ENCODE measurements at places on chromosomes 4 and X.

DNA sequence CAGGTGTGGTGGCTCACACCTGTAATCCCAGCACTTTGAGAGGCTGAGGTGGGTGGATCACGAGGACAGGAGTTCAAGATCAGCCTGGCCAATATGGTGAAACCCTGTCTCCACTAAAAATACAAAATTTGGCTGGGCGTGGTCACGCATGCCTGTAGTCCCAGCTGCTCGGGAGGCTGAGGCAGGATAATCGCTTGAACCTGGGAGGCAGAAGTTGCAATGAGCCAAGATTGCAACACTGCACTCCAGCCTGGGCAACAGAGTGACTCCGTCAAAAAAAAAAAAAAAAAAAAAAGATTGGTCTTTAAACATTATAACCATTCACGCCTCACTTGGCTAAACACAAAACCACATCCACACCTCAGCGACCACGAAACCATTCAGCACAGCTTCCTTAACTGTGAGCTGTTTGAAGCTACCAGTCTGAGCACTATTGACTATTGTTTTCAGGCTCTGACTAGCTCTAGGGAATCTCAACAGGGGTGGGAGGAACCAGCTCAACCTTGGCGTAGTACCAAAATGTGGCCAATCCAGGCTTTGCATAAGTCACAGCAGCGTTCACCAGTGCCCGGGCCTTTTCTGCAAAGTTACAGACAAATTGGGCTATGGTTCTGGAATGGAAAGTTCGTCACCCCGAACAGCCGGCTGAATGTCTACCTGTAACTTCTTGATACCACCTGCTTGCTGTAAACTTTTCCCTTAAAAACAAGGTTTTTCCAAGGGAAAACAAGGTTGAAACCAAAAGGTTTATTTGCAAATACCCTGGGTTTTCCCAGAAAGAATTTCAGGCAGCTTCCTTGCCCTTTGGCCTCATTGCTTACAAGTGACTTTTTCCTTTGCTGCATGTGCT, 73.6 kb upstream of the DHX15 start:
- DNase-seq, result no peak

GRCh38 chr4:58406762-58407161, 1296.6 kb upstream of the IGFBP7 start:
- no peak for DNase-seq

DNA sequence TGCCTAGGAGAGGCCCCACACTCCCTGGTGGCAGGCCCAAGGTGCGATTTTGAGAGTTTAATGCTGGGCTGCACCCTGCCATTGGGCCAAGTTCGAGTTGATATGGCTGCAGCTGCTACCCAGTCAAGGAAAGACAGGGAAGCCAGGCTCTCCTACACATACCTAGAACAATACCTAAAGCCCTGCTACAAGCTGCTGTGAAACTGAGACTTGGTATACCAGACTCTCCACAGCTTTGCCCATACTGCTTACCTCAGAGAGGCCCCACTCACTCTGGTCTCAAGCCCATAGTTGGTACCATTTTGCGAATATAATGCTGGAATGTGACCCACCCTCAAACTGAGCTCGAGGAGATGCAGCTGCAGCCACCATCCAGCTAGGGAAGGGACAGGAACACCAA, 147.7 kb upstream of the MAGEB2 start:
- DNase-seq, result no peak

GRCh38 chrX:69028006-69028760, 137.1 kb downstream of the PJA1 start:
- no peak for DNase-seq

DNA sequence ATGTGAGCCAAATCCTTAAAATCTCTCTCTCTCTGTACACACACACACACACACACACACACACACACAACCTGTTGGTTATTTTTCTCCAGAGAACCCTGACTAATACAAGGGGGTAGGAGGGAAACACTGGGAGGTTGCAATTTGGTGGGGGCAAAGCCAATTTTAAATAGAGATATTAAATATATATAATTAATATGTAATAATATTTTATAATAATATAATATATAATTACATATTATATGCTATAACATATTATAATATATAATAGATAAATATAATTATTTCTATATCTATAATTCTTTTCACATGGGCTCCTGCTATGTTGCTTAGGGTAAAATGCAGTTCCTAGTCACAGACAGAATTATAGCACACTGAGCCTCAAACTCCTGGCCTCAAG, 1354.2 kb downstream of the FSTL5 start:
- DNase-seq, result no peak

GRCh38 chr4:102694791-102695190, 66.0 kb downstream of the MANBA start:
- DNase-seq, result no peak

GRCh38 chr4:15690020-15690809, 8.6 kb downstream of the FAM200B start:
- no peak for DNase-seq

DNA sequence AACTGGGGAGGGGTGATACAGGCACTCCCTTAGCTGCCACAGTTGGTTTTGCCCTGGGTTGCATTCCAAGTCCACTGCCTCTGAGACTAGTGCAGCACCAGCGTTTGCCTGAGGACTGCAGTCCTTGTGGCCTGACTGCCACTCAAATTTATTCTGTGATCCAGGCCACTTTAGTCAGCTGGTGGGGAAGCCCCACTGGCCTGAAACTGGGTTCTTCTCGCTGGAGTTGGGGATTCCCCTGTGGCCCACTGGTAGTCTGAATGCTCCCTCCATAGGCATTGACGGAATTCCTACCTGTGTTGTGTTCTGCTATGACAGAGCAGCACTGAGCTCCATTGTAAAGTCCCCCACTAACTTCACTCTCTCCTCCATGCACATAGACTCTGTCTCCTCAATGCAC, 63.8 kb downstream of the PTPN13 start:
- no peak for DNase-seq

DNA sequence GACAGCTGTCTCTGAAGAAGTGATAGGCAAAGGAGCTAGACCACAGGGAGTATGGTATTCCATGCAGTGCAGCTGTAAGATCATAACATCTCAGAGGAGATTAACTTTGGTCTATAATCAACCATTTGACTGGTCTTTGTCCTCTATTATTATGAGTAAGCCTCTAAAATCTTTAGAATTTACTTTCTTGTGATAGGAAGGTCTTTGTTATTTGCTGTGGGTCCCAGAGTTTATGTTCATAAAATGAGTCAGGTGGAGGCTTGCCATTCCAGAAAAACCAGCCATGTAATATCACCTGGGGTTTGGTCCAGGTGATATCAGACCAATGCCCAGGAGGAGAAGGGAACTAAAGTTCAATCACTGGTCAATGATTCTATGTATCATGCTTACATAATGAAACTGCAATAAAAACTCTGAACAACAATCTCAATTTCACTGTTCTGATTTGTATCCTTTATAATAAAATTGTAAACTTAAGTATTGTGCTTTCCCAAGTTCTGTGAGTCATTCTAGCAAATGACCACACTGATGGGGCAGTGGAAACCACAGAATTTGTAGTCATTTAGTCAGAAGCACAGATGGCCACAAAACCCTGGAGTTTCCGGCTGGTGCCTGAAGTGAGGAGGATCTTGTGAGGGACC, 239.6 kb upstream of the TRAM1L1 start:
- DNase-seq, result no peak

DNA sequence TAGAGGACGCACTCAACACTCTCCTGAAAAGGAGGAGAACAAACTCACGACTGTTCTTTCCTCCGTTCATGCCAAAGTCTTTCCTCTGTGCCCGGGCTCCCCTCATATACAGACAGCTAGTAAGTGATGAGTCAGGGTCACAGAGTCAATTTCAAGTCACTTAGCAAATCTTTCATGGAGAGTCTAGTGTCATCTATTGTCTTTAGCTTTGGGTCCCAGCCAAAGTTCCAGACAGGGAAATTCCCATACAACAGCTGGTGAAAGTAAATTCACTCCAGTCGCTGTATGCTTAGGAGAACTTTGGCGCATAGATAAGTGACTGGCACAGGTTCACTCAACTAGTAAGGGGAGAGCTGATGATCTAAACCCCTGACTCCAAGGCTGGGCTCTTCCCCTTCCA, 226.5 kb downstream of the MID1 start:
- DNase-seq, result no peak

DNA sequence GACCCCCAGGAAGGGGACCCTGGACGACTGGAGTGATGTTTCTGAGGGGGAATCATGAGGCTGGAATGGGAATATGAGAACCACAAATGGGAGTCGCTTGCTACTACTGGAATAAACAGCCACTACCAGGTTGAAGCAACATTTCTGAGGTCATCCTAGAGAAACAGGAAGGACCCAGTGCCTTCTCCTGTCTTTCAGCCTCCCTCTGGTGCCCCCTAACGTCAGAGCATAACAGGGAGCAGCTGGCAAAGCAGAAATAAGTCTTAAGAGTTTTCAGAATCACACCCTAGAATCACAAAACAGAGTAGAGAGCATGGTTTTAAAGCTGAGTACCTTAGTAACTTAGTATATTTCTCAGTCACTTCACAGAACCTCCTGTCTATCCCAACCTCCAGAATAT, 347.8 kb upstream of the PITX2 start:
- DNase-seq, result no peak

GRCh38 chr4:150986085-150986484, 29.0 kb downstream of the LRBA start:
- no peak for DNase-seq

DNA sequence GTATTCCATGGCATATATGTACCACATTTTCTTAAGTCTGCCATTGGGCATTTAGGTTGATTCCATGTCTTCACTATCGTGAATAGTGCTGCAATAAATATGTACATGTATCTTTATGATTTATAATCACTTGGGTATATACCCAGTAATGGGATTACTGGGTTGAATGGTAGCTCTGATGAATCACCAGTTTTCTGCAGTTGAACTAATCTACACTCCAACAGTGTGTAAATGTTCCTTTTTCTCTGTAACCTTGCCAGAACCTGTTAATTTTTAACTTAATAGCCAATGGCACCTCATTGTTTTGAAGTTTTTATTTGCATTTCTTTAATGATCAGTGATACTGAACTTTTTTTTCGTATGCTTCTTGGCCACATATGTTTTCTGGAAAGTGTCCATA, 152.5 kb downstream of the CCNG2 start:
- no peak for DNase-seq

DNA sequence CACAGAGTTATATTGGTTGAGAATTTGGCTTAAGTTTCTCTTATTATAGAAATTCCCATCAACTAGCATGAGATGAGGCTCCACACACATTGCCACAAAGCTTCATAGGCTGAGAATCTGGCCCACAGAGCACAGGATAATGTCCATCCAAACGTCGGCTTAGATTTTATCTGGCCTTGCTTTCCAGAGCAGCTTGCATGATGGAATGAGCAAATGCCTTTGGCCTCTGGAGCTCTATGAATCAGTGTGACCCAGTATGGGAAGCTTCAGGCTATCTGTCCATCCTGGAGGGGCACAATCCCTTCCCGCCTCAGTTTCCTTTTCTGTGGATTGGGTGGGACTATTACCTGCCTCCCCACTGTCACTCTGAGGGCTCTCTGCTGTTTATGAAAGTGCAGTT, 131.5 kb upstream of the NDP start:
- no peak for DNase-seq

GRCh38 chr4:171676555-171677215, 136.5 kb upstream of the GALNTL6 start:
- no peak for DNase-seq

DNA sequence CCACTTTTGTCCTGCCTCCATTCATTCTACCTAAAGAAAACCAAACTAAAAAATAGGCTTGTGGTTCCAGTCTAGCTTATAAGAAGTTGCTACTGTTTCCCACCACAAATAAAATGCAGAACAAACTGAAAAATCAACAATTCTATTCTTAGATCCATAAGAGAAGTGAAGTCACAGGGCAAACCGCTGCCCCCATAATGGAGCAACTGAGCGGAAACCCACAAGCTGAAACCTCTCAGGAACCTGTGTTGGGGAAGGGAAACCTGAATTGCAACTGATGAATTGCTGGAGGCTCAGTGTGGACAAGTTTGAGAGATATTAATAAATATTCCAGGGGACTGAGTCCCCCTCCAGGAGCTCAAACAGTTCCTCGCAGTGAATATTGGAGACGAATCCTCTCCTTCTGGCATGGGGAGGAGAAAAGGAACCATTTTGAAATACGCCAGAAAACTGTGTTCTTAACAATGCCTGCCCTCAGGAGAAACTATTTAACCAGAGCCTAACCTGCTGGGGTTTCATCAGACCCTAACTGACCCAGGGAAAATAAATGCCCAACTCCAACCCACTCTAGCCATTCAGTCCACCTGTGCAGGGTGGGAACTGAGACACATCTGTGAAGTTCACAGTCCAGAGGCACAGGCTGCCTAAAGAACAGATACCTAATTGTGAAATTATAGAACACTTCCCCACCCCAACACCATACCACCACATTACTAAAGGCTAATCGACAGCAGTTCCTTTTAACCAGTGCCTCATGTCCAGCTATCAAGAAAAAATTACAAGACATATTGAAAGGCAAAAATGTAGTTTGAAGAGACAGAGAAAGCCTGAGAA, 22.8 kb upstream of the SH3RF1 start:
- no peak for DNase-seq

DNA sequence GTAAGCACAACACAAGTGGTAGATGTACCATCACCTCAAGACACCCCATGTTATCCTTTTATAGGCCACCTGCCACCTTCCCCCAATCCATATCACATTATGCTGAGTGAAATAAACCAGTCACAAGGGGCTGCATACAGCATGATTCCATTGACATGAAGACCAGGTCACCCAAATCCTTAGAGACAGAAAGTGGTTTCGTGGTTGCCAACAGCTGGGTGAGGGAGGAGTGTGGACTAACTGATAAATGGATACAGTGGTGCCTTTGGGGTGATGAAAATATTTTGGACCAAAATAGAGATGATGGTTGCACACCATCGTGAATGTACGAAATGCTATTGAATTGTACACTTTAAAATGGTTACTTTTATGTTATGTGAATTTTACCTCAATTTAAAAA, 65.7 kb upstream of the DMD start:
- DNase-seq, result no peak

GRCh38 chr4:7129871-7130620, 62.2 kb upstream of the GRPEL1 start:
- no peak for DNase-seq

DNA sequence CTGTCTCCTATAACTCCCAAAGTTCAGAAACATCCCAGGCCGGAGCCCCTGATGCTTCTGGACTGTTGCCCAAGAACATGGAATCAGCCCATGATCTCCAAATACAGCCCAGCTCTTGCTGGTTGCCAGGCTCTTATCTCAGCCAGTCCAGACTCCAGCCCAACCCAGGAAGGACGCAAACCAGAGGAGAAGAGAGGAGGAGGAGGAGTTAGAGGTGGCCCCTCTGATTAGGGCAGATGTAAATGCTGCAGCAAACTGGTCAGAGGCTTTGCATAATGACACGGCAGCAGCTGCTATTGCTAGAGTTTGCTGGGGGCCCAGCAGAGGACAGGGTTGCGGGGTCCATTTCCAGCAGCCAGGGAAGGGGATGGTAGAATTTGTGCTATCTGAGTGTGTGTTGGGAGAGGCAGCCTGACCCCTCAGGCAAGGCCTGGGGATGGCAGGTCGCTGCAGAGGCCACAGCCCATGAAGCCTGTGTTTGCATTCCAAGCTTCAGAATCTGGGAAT, 4.2 kb upstream of the OTUD5 start:
- no peak for DNase-seq
